ENCODE measurements at places on chromosomes 13 and 19.

GRCh38 chr19:7971553-7972520 lies 28.4 kb upstream of the TIMM44 start:
- DNase-seq: no peak

DNA sequence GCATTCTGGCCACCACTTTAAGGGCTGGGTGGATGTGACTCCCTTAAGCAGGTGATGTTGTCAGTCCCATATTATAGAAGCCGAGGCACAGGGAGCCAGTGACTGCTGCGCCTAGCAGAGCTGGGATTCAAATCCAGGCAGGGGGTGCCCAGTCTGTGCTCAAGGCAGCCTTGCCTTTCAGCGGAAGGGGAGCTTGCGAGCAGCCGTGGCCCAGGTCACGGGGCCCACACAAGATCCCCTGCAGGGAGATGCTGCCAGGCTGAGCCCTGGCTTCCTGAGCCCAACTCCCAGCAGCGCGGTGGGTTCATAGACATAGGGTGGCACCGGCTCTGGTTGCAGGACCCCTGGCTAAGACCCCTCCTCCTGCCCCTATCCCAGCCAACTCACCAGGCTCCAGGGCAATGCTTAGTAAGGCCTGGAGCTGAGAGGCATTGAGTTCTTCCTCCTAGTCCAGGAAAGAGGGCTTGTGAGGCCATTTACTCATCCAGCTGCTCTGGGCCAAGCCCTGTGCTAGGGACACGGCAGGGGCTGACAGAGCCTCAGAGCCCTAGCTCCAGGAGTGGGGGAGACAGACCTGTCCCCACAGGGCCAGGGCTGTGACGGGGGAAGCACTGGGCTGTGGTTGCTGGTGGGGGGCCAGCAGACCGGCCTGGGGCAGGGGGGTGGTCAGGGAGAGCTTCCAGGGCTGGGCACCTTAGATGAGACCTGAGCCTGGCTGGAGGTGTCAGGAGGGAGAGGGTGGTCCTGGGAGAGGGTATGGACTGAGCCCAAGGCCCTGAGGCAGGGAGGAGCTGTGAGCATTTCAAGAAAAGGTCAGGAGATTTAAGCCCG lies 9.6 kb downstream of the CAPN12 start:
- no peak for DNase-seq

GRCh38 chr13:112242777-112243176 lies 133.4 kb upstream of the SPACA7 start:
- no peak for DNase-seq

DNA sequence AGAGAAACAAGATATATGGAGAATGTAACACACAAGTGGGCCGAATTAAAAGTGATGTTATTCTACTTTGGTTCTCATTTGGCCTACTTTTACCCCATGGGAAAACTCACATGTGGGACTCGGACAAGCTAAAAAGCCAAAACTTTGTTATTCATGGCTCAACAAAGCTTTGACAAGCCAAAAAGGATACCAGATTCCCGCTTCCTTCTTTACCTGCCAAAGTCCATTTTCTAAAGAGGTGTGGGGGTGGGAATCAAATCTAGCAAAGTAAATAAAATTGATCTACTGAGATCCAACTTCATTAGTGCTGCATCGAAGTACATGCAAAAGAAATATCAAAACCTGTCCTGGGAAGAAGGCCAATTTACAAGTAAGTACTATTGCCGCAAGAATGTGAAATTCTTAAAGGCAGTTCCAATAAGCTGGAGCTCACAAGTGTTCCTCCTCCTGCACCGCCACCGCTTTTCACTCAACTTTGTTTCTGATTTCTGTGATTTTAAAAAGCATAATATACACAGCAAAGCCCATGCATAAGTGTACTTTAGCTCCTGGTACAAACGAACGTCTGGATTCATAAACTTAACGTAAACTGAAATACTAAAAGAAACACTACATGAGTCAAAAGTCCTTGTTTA lies 1.1 kb downstream of the LNX2 start:
- DNase-seq: no peak

- DNase-seq: no peak
Measured at GRCh38 chr19:2426611-2427428, 566 bp downstream of the TIMM13 start.

GRCh38 chr19:48443256-48443655 lies 2.5 kb upstream of the GRWD1 start:
- DNase-seq: no peak

DNA sequence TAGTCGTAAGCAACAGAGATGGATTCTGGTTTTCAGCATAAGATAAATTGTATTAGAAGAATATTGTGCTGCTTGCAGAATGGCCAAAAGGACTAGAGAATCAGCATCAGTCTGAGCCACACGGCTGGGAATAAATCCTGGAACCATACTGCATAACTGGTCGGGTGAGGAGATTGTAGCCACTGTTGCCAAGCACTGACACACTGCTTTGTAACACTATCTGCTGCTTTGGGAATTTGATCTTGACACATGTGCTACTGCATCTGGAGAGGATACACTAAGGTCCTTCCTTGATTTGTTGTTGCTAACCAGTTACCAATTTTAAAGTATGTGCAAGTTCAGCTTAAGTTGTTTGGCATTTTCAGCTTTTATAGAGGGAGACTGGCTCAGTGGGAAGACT lies 1.9 kb downstream of the HNRNPA1L2 start:
- DNase-seq: no peak

- no peak for DNase-seq
Measured at GRCh38 chr19:39030854-39031367, 1.4 kb downstream of the FBXO27 start.

DNA sequence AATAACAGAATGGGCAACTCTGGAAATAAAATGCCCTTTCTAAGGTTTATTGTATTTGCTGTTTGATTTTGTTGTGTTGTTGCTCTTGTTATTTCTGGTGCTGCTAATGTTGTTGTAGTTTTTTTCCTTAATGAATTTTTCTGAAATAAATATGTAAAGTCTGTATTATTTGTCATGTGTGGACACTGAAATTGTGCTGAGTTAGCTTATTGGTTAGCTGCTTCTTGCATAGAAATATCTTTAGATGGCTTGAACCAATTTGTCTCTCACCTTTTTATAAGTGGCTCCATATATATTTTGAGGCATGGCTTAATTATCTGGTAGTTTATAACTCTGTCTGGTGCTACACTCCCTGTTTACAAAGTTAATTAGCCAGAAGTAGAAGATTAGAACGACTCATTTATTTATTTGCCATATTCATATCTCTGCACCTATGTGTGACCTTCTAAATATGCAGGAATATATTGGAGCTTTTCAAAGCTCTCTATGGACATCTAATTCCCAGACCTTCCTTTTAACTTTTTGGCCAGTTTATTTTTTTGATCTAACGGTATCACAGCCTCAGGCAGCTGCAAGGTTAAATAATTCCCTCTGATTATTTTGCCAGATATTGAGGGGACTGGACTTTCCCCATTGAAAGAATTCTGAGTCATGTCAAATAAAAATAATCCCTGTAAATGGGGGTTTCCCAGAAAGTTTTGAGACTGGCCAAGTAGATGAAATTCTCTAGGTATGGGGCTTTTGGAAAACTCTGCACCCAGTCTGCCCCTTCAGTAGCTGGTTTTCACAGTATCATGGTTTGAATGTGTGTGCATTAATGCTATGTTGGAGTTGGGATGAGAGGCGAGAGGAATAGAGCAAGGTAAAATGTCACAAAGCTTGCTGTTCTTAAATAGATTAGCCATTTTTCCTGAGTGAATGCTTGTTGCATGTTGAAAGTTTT lies 1331.7 kb upstream of the MIR17HG start:
- DNase-seq: no peak

DNA sequence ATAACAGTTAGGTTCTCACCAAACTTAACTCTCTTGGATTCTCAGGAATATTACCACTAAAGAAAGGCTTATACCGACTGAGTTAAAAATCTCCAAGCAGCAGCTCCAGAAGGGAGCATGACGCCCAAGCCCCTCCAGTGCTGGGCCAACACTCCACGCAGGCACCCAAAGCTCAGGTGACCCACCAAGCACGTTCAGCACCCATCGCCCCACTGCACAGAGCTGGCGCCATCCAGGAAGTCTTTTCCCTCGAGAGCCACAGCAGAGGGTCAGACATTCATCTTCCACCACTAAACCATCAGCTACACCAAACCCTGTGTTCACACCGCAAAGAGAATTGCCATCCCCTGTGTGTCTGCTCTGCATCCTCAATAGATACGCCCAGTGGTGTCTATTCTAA lies 65.7 kb downstream of the SOX1 start:
- no peak for DNase-seq

DNA sequence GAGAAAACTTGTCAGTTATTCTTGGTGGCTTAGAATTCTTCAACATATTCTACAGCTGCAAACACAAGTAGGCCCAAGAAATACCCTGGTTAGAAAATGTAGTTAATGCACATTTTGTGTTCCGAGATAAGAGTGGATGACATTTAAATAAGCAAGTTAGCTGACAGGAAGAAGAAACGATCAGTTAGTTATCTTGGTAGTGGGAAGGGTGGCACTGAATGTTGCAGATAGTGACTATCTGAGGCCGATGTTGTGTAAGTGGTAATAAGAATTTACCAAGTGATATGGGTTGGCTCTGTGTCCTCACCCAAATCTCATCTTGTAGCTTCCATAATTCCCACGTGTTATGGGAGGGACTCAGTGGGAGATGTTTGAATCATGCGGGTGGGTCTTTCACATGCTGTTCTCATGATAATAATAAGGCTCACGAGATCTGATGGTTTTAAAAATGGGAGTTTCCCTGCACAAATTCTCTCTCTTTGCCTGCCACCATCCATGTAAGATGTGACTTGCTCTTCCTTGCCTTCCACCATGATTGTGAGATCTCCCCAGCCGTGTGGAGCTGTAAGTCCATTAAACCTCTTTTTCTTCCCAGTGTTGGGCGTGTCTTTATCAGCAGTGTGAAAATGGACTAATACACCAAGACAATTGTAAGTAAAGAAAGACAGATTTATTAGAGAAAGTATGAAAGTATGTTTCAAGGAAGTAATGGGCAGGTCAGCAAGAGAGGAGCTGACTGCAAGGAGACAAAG lies 10.9 kb upstream of the AKAP11 start:
- no peak for DNase-seq

GRCh38 chr13:52969373-52969772 lies 59.2 kb upstream of the OLFM4 start:
- peak; percentile 67 for DNase-seq

DNA sequence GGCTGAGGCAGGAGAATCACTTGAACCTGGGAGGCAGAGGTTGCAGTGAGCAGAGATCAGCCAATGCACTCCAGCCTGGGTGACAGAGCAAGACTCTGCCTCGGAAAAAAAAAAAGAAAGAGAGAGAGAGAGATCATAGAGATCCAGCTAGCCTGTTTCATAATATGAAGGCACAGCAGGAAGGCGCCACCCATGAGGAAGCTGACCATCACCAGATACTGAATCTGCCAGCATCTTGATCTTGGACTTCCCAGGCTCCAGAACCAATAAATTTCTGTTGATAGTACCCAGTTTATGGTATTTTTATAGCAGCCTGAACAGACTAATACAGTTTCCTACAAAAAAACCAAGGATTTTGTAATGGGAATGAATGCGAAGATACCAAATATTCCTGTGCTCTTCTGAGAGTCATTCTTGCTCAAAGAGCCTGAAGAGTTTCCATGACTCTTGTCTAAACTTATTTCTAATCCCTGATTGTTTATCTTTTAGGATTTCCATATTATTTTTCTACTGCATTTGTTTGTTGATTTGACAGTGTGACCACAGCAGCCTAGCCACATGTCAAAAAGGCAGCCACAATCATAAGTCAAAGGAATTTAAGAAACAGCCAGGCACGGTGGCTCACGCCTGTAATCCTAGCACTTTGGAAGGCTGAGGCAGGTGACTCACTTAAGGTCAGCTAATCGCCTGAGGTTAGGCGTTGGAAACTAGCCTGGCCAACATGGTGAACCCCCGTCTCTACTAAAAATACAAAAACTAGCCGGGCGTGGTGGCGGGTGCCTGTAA lies 37.7 kb upstream of the PDCD5 start:
- no peak for DNase-seq

DNA sequence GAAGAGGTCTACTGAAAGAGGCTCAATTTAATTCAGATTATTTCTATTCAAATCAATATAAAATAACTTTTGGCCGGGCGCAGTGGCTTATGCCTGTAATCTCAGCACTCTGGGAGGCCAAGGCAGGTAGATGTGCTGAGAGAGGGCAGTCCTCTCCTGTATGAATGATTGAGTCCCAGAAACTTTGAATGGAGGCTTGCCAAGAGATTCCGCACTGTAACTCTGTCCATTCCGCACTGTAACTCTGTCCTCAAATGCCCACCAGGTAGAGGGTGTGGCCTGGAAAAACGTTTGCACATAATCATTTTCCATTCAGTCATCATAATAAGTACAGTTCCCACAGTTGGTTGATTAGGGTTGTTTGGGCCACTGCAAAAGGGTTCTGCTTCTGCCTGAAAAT lies 274.7 kb upstream of the SOX21 start:
- DNase-seq: no peak

GRCh38 chr19:45467456-45468158 lies at the start of gene FOSB:
Gene FOSB (plus strand): TSS chr19:45467996. CDS start chr19:45468587, 591 bp downstream.
- peak; percentile 91 for DNase-seq

DNA sequence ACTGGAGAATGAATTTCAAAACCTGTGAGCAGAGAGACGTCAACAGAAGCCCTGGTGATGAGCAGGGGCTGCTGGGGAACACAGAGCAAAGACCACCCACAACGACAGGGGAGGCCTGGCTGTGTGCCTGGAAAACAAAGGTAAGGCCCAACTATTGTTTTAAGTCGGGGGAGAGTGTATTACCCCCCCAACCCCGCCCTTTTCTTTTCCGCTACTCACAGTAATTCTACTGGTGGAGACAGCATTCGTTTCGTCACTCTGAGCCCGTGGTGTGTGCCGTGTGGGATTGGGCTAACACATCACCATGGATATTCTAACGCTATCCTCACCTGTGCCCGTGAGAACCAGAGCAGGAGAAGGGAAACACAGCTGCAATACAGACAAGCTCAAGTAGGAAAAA lies 18.6 kb upstream of the ADPRHL1 start:
- no peak for DNase-seq

DNA sequence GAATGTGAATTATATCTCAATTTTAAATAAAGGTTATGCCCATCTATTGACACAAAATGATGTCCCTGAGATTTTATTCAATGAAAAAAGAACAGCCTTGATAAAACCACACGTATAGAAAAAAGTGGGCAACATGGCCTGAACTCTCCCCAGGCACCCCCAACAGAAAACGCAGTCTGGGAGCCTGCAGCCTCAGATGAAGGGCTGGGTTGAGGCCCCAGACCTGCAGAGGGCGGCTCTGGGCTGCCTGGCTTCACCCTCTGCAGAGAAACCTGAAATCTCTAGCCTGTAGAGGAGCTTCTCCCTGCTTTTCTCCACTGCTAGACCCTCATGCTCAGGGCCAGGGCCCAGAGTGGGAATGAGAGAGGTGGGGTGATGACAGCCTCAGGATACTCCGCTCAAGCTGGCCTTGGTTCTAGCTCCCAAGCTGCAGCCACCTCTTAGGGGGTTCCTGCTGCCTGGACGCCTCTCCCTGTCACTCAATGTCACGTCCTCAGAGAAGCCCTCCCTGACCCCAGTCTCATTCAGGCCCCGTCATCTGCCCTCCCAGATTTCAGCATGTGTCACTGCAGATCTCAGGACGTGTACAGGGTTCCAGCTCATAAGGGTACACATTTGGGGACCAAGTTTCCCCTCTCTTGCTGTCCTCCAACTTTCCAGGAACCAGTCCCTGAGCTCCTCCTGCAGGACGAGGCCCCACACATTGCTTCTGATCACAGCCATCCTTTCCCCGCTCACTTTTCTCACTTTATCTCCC lies 1.8 kb downstream of the MBD3 start:
- DNase-seq: peak; percentile 36

GRCh38 chr13:35474496-35475211 lies 1.8 kb downstream of the MAB21L1 start:
- DNase-seq: no peak

GRCh38 chr19:29480507-29480906 lies 45.3 kb upstream of the VSTM2B start:
- DNase-seq: no peak

GRCh38 chr13:30997697-30998096 lies 65.2 kb downstream of the TEX26 start:
- DNase-seq: peak; percentile 71

Data from NCI-H1694 treated with DMSO at 0.1 percent for 48 hours (cell line).